ENCODE measurements at places on chromosomes 2 and 18.

DNA sequence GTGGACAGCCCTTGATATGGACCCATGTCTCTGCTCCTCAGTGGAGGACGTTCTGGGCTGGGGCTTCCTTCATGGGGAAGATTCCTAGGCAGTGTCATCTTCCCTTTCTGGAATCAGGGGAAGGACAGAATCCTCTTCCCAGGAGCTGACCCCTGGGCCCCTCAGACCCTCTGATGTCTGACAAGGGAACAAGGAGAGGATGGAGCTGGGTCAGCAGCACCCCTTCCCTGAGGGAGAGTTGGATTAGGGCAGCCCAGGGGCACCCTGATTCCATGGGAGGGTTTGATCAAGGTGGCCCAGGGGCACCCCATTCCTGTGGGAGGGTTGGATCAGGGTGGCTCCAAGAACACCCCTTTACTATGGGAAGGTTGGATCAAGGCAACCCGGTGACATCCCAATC lies 86.5 kb downstream of the ACKR3 start:
- no peak for DNase-seq

DNA sequence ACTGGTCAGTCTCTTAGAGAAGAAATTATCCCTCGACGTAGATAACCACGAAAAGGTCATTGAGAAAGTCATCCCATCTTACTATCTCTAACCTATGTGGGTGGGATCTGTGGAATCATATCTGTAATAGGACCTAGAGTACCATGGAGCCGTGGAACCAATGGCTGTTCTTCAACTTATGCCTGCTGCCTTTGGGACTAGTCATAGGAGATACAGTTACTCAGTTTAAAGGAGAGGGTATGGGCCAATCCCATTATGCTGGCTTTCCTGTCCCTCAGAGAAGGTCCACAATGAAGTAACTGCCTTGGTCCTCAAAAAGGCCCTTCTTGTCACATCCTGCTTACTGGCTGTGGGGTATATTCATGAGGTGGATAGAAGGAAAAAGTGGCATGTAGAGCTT lies 77.5 kb downstream of the FEZ2 start:
- no peak for DNase-seq

- DNase-seq, result no peak
Measured at GRCh38 chr2:30300456-30301221, 69.3 kb downstream of the LBH start.

GRCh38 chr18:79875531-79875919 lies 75.9 kb downstream of the SLC66A2 start:
- no peak for DNase-seq

- no peak for DNase-seq
Measured at GRCh38 chr18:63586431-63586830, 712 bp upstream of the SERPINB13 start.

Data from central memory CD4-positive, alpha-beta T cell (primary cell).